Smooth muscle cell of the umbilical artery (primary cell): ENCODE measurements at places on chromosomes 12 and 14. TPM values are rescaled to one million over a fixed set of nuclear protein-coding genes. Genes with fewer than 3 reads are reported as not detected.

IFNG-AS1 gene
- total RNA-seq: not detected in 2 replicates

BAZ1A gene
- total RNA-seq: 23.8 and 50.3 TPM in 2 replicates

GLIPR1L1 gene
- total RNA-seq: not detected in 2 replicates

KRT73 gene
- total RNA-seq: not detected in 2 replicates

CAPRIN2 gene
- total RNA-seq: 29.1 and 48.7 TPM in 2 replicates

DUSP16 gene
- total RNA-seq: 4.8 and 7.4 TPM in 2 replicates

TSPAN19 gene
- total RNA-seq: 0.09 TPM in 1 of 2 replicates, not detected in the other

RDH16 gene
- 0.30 and 0.37 TPM in 2 replicates for total RNA-seq

TMEM119 gene
- total RNA-seq: 2.3 and 24.9 TPM in 2 replicates

HOXC6 gene
- 4.2 and 4.7 TPM in 2 replicates for total RNA-seq

AGAP2 gene
- total RNA-seq: 0.23 and 0.30 TPM in 2 replicates

SSTR1 gene
- total RNA-seq: 7.7 and 21.8 TPM in 2 replicates

HPD gene
- not detected in 2 replicates for total RNA-seq

NOS1 gene
- not detected in 2 replicates for total RNA-seq

OAS1 gene
- 0.37 and 0.89 TPM in 2 replicates for total RNA-seq

C14orf39 gene
- total RNA-seq: 0.05 TPM in 1 of 2 replicates, not detected in the other

CNTN1 gene
- 3.6 and 11.8 TPM in 2 replicates for total RNA-seq

SYT1 gene
- 2.4 and 9.8 TPM in 2 replicates for total RNA-seq

KCNC2 gene
- total RNA-seq: not detected in 2 replicates

KRT80 gene
- 0.30 and 0.83 TPM in 2 replicates for total RNA-seq

PRH2 gene
- total RNA-seq: 0.28 TPM in 1 of 2 replicates, not detected in the other

LGR5 gene
- total RNA-seq: not detected in 2 replicates

AMHR2 gene
- not detected in 2 replicates for total RNA-seq

KRT78 gene
- total RNA-seq: not detected in 2 replicates
